ENCODE measurements at places on chromosomes 11 and 22.

- DNase-seq = no peak
These were observed 7.0 kb upstream of the SWAP70 start for GRCh38 chr11:9656864-9657263.

DNA sequence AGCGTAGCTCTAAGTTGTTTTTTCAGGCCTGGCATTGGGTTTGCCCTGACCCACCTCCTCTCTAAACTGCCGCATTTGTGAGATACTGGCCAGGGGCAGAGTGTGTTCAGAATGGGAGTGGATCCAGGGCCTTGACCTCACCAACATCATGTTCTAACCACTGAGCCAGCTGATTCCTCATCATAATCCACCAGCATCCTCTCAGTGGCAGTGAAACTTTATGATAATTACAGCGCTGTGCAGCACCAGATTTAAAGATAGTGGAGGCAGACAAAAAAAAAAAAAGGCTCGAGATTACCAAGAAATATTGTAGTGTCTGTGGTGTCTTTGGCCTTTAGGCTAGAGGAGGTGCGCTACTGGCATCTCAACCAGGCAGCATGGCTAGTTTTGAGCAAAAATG, 53.0 kb downstream of the KREMEN1 start:
- DNase-seq = no peak

DNA sequence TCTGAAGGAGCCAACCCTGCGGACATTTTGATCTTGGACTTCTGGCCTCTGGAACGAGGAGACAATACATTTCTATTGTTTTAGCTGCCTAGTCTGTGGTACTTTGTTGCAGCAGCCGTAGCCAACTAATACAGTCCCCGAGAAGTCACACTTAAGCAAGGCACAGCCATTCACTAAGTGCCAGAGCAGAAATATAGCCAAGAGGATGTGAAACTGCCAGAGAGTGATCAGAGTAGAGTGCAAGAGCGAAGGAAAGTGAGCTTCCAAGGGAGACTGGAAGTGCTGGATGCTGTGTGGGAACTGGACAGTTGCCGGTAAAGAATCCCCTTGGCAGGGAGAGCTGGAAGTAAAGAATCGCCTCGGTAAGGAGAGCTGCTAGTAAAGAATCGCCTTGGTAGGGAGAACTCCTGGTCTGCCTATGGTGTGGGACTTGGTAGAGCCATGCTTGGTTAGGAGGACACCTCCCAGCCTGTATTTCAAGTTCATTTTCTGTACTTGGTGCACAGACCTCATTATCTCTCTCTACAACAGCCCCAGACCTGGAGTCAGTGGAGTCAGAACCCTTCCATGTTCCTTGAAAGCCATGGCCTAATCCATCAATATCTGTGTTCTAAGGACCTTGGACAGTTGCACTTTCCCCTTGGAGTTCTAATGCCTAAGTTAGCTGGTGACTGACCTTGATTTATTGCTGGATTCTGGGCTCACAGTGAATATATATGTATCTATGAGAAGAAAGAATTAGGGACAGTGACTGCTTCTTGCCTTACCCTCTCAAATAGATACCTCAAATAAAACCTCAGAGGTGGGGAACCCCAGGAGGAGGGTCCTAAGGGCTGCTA, 162.1 kb downstream of the LDLRAD3 start:
- DNase-seq = no peak

- no peak for DNase-seq
These were observed 108.9 kb downstream of the WNT7B start for GRCh38 chr22:45867906-45868555.

GRCh38 chr11:34706709-34707461, 86.0 kb downstream of the EHF start:
- DNase-seq = no peak

- no peak for DNase-seq
These were observed 657.8 kb upstream of the B3GAT1 start for GRCh38 chr11:135069890-135070289.

GRCh38 chr22:46504584-46504983, 32.8 kb downstream of the CELSR1 start:
- DNase-seq = no peak

- peak; percentile 18 for DNase-seq
These were observed 96.6 kb downstream of the BCR start for GRCh38 chr22:23276656-23277582.

DNA sequence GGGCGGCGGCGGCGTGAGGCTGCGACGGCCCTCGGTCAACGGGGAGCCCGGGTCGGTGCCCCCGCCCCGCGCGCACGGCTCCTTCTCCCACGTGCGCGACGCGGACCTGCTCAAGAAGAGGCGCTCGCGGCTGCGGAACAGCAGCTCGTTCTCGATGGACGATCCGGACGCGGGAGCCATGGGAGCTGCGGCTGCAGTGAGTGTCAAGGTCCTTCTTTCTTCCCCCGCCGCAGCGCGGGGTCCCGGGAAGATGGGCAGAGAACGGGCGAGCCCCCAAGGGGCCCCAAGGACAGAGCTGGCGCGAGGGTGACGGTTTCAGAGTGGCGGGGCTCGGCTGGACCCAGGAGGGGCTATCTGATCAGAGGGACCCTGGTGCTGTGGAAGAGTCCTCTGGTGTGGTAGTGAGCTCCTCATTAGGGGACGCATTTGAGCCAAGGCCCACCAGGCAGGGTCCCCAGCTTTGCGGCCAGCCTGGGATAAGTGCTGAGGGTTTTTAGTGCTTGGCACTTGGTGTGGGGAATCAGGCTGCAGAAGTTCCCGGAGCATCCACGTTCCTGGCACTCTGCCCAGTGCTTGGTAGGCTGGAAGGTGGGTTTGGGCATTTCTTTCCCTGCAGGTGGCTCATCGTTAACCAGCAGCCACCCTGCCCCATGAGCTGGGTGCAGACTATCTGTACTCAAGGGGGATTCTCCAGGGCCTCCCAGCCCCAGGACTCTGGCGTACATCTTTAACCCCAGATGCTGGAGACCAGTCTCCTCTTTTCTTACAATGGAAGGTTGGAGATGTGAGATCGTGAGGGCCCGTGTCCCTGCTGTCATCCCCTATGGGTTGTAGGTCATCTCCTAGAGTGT, 9.8 kb downstream of the EHBP1L1 start:
- DNase-seq = no peak

- DNase-seq = peak; percentile 92
These were observed 70.1 kb upstream of the PICALM start for GRCh38 chr11:86138958-86139357.

- DNase-seq = no peak
These were observed 87.3 kb downstream of the KCNQ1 start for GRCh38 chr11:2531987-2532703.

GRCh38 chr11:106077609-106078455, at the start of gene AASDHPPT:
Gene AASDHPPT, plus strand, starts transcription at chr11:106077662. Its CDS starts 49 bp downstream, at chr11:106077711.
- peak; percentile 64 for DNase-seq

- DNase-seq = no peak
These were observed 11.0 kb upstream of the SPTBN2 start for GRCh38 chr11:66739983-66740382.

GRCh38 chr22:35132568-35132967, 66.6 kb downstream of the ISX start:
- no peak for DNase-seq

DNA sequence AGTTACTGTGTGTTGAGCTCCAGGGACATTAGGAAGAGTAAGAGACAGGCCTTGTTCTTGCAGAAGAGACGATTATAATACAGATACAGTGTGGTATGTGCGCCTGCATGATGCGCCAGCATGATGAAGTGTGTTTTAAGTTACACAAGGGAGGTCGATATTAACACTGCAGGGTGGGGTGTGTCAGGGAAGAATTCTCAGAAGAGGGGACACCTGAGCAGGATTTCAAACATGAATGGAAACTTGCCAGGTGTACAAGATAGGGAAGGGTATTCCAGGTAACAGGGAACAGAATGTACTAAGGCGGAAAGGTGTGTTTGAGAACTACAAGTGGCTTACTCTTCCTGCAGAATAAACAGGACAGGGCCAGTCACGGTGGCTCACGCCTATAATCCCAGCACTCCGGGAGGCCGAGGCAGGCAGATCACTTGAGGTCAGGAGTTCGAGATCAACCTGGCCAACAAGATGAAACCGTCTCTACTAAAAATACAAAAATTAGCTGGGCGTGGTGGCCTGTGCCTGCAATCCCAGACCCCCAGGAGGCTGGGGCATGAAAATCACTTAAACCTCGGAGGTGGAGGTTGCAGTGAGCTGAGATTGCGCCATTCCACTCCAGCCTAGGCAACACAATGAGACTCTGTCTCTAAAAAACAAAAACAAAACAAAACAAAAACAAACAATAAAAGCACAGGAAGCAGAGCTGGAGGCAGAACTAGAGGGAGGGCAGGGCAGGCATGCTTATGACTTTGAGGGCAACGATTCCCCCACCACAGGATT, 59.0 kb downstream of the SYN3 start:
- no peak for DNase-seq

DNA sequence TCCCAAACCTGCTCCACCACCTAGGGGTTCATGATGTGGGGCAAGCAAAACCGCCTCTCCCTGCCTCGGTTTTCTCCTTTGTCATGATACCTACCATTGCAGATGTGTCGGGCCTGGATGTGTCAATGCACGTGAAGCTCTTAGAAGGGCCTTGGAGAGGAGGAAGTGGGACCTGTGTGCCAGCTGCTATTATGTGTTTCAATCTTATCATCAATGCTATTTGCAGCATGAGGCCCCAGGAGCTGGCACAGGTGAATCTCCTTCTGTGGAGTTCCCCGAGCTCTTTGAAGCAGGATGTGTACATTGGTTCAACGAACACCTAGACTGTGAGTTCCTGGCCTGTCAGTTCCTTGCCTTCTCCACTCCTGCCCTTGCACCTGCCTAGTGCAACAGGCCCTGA, 331.6 kb downstream of the CTTN start:
- no peak for DNase-seq

- no peak for DNase-seq
These were observed 625.1 kb upstream of the ANO5 start for GRCh38 chr11:21567645-21568290.

GRCh38 chr11:3954448-3955298, 99.2 kb downstream of the STIM1 start:
- no peak for DNase-seq

- no peak for DNase-seq
These were observed 81.6 kb downstream of the MYEOV start for GRCh38 chr11:69375316-69376154.

GRCh38 chr11:27847496-27847895, 147.2 kb upstream of the BDNF start:
- DNase-seq = no peak

- no peak for DNase-seq
These were observed 684.3 kb upstream of the RAG2 start for GRCh38 chr11:37282367-37282766.

GRCh38 chr11:64136765-64137441, 29.0 kb downstream of the MACROD1 start:
- no peak for DNase-seq

GRCh38 chr22:48829908-48830307, 997.8 kb downstream of the BRD1 start:
- DNase-seq = no peak

DNA sequence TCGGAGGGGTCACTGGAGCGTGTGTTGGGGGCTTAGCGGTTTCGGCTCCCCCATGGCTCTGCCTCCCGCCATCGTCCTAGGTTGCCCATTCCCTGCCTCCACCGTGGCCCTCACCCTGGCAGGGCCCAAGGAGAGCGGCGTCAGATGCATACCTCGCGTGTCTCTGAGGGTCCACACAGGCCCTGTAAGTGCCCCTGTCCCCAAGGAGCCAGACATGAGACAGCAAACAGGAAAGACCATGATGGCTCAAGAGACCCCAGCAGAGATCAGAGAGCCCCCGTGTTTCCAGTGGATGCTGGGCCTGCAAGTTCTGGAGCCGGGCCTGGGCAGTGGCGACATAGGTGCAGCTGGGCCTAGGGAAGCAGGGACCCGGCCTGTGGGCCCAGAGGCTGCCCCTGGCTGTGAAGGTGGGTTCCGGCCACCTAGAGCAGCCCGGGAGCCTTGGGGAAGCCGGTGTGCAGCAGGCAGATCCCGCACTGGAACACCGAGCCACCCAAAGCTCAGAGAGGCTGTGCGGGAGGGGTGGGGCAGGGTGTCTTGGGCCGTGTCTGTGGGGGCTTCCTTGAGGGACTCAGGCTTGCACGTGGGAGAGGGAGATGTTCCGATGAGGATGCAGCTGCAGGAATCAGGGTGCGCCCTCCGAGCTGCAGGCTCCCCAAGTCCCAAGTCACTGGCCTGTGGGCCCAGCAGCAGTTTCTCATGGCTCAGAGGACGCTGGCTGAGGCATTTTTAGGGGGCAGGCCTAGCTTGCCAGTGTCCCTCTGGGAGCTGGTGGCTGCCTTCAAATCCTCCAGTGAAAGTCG, 126.4 kb downstream of the KCNQ1OT1 start:
- no peak for DNase-seq

- no peak for DNase-seq
These were observed at the start of gene KCNJ4 for GRCh38 chr22:38455076-38455529. Gene KCNJ4, minus strand, starts transcription at chr22:38455199. Its CDS starts 27,067 bp downstream, at chr22:38428132.

DNA sequence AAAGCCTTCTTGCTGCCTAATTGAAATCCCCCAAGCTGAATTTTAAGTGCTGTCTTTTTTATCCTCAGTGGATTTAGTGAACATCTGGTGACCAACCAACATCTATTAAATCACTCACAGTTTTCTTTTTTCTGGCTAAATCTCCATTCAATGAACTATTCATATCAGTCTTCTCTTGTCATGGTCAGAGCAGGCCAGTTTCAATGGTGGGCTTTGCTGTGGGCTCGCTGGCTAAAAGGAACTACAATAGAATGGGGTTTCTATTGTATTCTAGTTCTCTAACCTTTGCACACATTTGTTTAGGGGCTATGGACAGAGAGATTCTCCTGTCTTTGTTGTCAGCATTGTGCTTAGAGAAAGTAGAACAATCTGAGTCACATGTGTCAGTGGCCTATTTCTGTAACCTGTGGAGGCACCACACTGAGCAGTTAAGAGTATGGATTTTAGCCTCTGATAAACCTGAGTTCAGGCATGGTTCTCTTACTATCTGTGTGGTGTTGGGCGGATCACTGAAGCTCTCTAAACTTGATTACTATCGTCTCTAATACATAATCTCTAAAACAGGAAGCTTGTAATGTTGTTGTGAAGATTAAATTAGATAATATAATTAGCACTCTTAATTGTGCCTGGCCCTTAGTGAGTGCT, 94.2 kb upstream of the CADM1 start:
- DNase-seq = no peak

DNA sequence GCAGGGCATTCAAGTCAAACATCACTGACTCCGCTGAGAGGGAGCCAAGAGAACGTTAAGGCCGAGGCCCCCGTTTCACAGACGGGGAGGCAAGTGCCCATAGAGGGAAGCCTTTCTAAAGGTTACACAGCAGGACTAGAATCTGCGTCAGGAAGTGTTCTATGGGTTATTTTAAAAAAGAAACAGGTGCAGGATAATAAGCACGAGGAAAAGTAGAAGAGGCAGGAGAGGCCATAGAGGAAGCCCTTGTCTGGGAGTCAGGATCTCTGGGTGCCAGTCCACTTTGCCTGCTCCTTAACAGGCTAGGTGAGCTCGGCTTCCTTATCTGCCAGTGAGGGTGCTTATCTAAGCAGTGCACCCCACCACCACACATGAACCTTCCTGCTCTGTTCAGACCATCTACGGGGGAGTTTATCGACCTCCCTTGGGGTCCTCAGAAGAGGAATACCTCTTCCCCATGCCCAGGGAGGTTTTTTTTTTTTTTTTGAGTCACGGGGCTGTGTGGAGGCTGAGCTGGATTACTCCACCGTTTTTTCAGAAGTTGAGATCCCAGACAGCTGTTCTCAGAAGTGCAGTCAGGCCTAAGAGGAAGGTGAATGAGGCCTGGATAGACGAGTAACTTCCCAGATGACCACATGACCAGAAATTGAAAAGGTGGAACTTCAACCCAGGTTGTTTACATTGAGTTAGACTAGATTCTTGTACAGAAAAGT, 1.2 kb upstream of the FCHSD2 start:
- peak; percentile 80 for DNase-seq

- no peak for DNase-seq
These were observed 16.8 kb downstream of the KCNJ11 start for GRCh38 chr11:17371614-17372013.

Measured in suppressor macrophage treated with lipopolysaccharide for 1 hour (primary cell).